ENCODE measurements at places on chromosomes 5 and 9. TPM values are rescaled to one million over a fixed set of nuclear protein-coding genes. Genes with fewer than 3 reads are reported as not detected.

TMEM252 gene
- not detected for total RNA-seq

PPP2R2B gene
- 2.1 TPM for total RNA-seq

RFESD gene
- total RNA-seq = 5.1 TPM

PCDHGB4 gene
- total RNA-seq = 0.04 TPM

PCDHB6 gene
- not detected for total RNA-seq

SPINK6 gene
- not detected for total RNA-seq

SOX30 gene
- 0.29 TPM for total RNA-seq

ZBTB34 gene
- total RNA-seq = 5.5 TPM

KIF4B gene
- total RNA-seq = not detected

CCL27 gene
- 0.44 TPM for total RNA-seq

PCDHB11 gene
- not detected for total RNA-seq

KLHL9 gene
- total RNA-seq = 13.2 TPM

SLC25A2 gene
- 0.19 TPM for total RNA-seq

CORO2A gene
- 6.0 TPM for total RNA-seq

TNFAIP8 gene
- total RNA-seq = 251 TPM

POLE3 gene
- 87.1 TPM for total RNA-seq

PIP5KL1 gene
- total RNA-seq = 2.5 TPM

HARS1 gene
- total RNA-seq = 101 TPM

RASEF gene
- total RNA-seq = not detected

SMIM33 gene
- 0.08 TPM for total RNA-seq

BTNL3 gene
- total RNA-seq = not detected

Measured in activated CD8-positive, alpha-beta memory T cell treated with anti-CD3 and anti-CD28 coated beads for 36 hours (primary cell).